ENCODE measurements at places on chromosomes 2 and 18.

DNA sequence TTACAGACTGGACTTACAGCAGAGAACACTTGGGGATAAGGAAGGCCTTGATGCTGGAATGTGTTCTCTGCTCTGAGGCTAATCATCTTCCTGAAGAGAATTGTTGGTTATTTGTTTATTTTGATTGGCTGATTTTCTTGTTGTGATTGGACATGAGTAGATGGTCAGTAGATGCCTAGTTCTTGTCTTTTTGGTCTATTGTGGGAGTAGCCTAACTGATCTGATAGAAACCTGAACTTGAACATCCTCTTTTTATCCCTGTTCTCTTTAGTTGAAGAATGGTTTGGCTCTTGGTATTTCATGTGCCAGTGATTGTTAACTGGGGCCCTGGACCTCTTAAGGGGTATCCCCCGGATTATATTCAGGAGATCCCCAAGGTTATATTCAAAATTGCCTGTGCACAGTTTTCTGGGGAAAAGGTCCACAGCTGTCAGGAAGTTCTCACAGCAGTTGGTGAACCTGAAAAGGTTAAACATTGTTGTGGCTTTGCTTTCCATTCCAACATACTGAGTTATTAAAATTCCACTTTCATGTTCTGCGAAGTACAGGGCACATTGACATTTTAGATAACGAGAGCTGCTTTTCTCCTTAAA is 13.6 kb downstream of the TWSG1 start:
- DNase-seq = no peak

DNA sequence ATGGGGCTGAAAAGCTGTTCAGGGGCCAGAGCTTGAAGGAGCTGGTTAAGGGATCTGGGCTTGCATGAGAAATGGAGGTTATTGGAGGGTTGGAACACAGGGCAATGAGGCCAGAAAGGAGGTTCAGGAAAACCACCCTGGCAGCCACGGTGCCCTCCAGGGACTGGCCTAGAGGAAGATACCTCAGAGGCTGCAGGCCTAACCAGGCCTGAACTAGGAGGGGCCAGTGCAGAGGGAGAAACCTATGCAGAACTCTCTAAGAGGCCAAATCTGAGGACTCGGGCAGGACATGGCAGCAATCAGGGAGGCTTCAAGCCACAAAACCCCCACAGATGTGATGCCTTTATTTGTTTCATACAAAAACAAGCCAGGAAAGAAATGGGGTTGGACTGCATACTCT is 66.8 kb downstream of the BIN1 start:
- no peak for DNase-seq

DNA sequence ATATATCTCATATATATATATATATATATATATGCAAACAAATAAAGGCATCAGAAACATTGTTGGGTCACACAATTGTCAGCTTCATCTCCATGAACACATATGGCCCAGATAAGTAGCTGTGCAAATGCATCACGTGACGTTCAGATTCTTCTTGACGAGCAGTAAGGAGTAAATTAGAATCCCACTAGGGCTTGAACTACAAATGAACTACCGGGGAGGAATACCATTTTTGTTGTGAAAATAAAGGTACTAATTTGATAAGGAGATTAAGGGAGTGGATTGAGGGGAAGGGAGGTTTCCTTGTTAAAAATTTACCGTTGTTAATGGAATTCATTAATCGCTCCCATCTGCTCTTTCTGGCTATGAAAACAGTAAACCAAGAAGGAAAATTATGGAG is 186.5 kb upstream of the COPS8 start:
- no peak for DNase-seq

DNA sequence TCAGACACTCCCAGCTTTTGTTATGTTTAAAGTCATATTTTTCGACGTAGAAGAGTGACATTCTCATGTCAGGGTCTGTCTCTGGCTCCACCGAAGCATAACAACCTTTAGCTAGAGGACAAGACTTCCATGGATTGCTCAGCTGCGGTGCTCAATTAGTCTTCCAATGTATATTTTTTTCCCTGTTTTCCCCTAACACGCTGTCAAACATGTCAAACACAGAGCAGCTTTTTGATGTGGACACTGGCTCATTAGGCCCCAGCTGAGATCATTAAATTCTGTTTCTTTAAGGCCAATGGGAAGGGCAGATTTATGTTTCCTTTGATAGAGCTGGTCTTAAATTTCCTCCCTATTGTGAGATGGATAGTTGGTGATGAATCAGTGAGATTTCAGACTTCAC is 525.4 kb downstream of the PIK3C3 start:
- no peak for DNase-seq

- no peak for DNase-seq
These were observed 1579.0 kb upstream of the NXPH2 start for GRCh38 chr2:140359056-140359771.
